IPS DF 6.9 (cell line): ENCODE measurements at places on chromosomes 11 and 22.

DNA sequence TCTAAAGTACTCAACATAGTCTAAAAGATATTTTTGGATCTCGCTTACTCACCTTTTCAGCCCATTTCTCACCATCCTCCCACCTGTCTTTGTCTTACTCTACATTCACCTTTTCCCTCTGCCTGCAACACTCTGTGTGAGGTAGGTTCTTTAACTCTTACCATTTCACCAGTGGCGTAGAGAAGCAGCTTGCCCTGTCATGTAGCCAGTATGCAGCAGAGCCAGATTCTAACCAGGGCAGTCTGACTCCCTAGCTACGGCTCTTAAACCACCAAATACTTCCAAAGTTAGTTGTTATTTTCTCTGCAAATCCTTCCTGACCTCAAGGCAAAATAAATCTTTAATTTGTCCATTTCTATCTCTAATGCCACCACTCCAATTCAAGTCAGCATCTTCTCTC, 7.5 kb downstream of the ALG8 start:
- no peaks in the 10 kb centered on the region for H3K27me3 ChIP-seq
- no peak overlapping the region for H3K27ac ChIP-seq
- DNase-seq: no peak
- no peaks in the 10 kb centered on the region; the same call in 1 of the 2 replicates for H3K4me1 ChIP-seq
- no peak overlapping the region for H3K4me3 ChIP-seq

DNA sequence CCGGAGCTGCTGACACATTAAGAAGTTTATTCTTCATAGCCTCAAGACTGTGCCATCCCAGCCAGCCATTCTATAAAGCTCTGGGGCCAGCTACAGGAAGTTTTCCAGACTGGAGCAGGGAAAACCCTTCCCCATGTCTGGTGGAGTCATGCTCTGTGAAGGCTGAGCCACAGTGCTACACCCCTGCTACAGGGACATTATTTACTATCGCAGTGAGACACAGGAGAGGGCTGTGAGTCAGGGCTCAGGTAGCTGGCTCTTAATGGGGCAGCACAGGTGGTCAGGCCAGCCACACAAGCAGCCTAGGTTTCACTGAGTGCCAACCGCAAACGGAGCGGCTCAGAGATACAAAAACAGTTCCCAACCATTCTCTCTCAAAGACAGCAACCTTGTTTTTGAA, 12.1 kb downstream of the HPS4 start:
- H3K27ac ChIP-seq: no peak overlapping the region
- H3K36me3 ChIP-seq: peaks cover 18% of the 10 kb centered on the region; the same call in 1 of the 2 replicates
- no peak for DNase-seq
- H3K4me1 ChIP-seq: no peaks in the 10 kb centered on the region

GRCh38 chr22:21639359-21639758, 2.7 kb upstream of the SDF2L1 start:
- H3K36me3 ChIP-seq: 0 out of 2 replicates have a peak, but pooled peaks cover 3% of the 10 kb centered on the region
- no peak overlapping the region for H3K27ac ChIP-seq
- H3K27me3 ChIP-seq: no peaks in the 10 kb centered on the region

- H3K36me3 ChIP-seq: no peaks in the 10 kb centered on the region
- no peak overlapping the region for H3K27ac ChIP-seq
- H3K4me3 ChIP-seq: no peak overlapping the region
- no peak for DNase-seq
- no peaks in the 10 kb centered on the region for H3K27me3 ChIP-seq
- no peaks in the 10 kb centered on the region for H3K4me1 ChIP-seq
Observed at GRCh38 chr11:36407356-36407755, 102.7 kb downstream of the TRAF6 start.

GRCh38 chr11:96448225-96448624, 58.4 kb downstream of the JRKL start:
- H3K36me3 ChIP-seq: no peaks in the 10 kb centered on the region
- H3K4me1 ChIP-seq: no peaks in the 10 kb centered on the region
- DNase-seq: no peak
- H3K4me3 ChIP-seq: no peak overlapping the region
- H3K27ac ChIP-seq: no peak overlapping the region

DNA sequence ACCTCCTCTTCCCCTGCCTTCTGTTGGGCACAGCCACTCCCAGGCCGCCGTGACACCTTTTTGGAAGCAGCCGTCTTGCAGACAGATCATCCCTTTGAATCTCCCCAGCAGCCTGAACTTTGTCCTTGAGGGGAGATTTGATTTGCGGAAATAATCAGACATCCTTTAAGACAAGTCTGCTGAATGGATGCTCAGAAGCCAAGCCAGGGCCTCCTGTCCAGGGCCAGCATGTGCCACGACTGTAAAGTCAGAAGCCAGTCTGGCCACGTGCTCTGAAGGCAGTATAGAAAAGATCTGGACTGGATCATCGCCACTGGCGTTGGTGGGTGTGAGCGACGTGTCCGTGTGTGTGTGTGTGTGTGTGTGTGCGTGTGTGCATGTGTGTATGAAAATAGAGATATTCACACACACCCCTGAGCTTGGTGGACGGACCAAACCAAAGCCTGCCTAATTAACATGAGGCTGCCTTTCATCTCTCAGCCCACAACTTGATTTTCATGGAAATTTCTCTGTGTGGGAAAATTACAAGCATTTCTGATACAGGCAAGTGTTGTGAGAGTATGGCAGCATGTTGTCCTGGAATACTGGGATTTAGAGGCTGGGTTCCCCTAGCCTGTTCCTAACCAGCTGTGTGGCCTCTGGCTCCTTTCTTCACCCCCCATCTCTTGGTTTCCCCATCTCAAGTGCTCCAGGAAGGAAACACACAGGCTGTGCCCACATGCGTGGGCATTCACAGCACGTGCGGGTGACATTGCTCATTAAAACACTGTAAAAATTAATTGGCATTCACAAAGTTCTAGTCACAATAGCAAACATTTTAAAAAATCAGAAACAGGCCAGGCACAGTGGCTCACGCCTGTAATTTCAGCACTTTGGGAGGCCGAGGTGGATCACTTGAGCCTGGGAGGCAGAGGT, 61.8 kb upstream of the WNT7B start:
- peaks cover 2% of the 10 kb centered on the region for H3K4me1 ChIP-seq
- DNase-seq: no peak
- no peak overlapping the region for H3K4me3 ChIP-seq

- H3K4me1 ChIP-seq: peaks cover 17% of the 10 kb centered on the region
- no peak for DNase-seq
- no peaks in the 10 kb centered on the region for H3K27me3 ChIP-seq
Observed at GRCh38 chr22:23531966-23532705, 48.0 kb downstream of the IGLL1 start.

- H3K4me1 ChIP-seq: no peaks in the 10 kb centered on the region
- H3K27me3 ChIP-seq: no peaks in the 10 kb centered on the region
- no peak overlapping the region for H3K4me3 ChIP-seq
- peaks cover 13% of the 10 kb centered on the region; the same call in 1 of the 2 replicates for H3K36me3 ChIP-seq
Observed at GRCh38 chr11:47617417-47617809, 23.2 kb upstream of the C1QTNF4 start.

- H3K4me1 ChIP-seq: no peaks in the 10 kb centered on the region
- H3K27me3 ChIP-seq: no peaks in the 10 kb centered on the region
- no peaks in the 10 kb centered on the region for H3K36me3 ChIP-seq
- H3K27ac ChIP-seq: no peak overlapping the region
Observed at GRCh38 chr11:118996926-118997626, 862 bp upstream of the CENATAC start.

DNA sequence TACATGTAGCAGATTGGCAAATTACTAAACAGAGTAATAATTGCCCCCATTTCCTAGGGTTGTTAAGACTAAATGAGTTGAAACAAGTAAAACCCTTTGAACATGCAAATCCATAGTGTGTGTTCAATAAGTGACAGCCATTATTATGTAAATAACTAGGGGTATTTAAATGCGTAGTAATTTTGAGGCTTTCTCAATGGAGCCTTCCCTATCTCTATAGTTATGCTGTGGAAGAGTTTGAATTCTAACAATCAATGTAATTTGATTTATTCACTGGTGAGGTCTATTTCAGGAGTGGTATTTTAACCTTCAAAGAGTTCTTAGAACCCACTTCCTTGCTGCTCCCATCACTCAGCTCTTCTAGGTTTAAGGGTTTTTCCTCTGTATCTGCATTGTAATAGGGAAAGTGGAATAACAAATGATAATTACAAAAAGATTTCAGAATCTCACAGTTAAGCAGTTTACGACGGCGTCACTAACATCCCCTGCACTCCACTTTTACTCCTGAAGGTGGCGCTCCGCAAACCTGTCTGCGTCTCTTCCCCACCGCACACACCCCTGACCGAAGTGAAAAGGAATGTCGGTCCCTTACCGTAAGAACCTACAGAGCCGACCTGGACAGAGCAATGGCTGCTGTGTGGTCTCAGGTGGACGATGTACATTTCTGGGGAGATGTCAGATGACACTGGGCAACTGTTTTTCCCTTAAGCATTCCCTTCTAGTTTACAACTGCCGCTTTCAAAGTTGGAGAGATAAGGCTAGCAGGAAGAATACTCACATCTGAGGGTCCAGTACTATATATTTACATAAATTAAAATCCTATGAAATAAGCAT, 80.8 kb downstream of the ZC3H12C start:
- H3K27ac ChIP-seq: no peak overlapping the region
- H3K27me3 ChIP-seq: no peaks in the 10 kb centered on the region
- DNase-seq: peak; percentile 88
- no peak overlapping the region for H3K4me3 ChIP-seq
- no peaks in the 10 kb centered on the region for H3K36me3 ChIP-seq

- H3K27me3 ChIP-seq: peaks cover 42% of the 10 kb centered on the region
- H3K4me3 ChIP-seq: no peak overlapping the region
- no peak overlapping the region for H3K27ac ChIP-seq
- H3K36me3 ChIP-seq: no peaks in the 10 kb centered on the region
- H3K4me1 ChIP-seq: peaks cover 12% of the 10 kb centered on the region
Observed at GRCh38 chr11:116577956-116578355, 194.8 kb downstream of the BUD13 start.

DNA sequence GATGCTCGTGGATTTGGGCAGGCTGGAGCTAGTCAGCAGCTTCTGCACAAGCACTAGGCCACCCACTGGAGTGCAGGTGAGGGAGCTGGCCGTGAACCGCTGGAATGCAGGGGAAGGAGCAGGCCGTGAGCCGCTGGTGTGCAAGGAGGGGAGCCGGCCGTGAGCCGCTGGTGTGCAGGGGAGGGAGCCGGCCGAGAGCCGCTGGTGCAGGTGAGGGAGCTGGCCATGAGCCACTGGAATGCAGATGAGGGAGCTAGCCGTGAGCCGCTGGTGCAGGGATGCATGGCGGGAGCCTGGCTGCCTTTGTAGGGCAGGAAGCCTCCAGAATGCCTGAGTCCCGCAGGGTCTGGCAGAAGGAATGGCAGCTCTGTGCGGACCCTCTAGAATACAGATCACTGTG, 4220.0 kb upstream of the OR11H1 start:
- no peaks in the 10 kb centered on the region for H3K36me3 ChIP-seq
- no peak overlapping the region for H3K4me3 ChIP-seq
- H3K4me1 ChIP-seq: no peaks in the 10 kb centered on the region

- H3K4me1 ChIP-seq: no peaks in the 10 kb centered on the region
- no peaks in the 10 kb centered on the region for H3K36me3 ChIP-seq
- DNase-seq: no peak
- no peaks in the 10 kb centered on the region for H3K27me3 ChIP-seq
- no peak overlapping the region for H3K4me3 ChIP-seq
- H3K27ac ChIP-seq: no peak overlapping the region
Observed at GRCh38 chr11:41921746-41922390, 462.4 kb upstream of the LRRC4C start.

DNA sequence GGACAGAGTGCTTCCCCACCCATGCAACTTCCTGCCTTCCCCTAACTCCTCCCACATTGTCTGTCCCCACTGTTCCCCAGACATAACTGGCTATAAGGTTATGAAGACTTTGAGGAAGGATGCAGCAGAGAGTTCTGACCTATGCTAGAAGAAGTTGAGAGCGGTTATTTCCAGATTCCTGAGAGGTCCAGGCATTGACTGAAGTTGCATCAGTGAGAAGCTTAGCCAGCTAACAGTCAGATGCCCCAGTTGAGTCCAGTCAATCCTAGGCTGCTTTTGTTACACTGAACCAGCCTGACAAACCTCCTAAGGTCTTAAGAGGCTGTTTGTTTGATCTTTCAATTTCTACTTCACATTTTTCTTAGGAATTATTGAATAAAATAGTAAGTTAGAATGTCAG, 937.9 kb upstream of the CCDC90B start:
- no peak overlapping the region for H3K27ac ChIP-seq
- H3K4me1 ChIP-seq: no peaks in the 10 kb centered on the region
- no peaks in the 10 kb centered on the region for H3K36me3 ChIP-seq
- H3K4me3 ChIP-seq: no peak overlapping the region
- no peaks in the 10 kb centered on the region for H3K27me3 ChIP-seq

GRCh38 chr11:85976525-85976924, 92.4 kb downstream of the PICALM start:
- no peaks in the 10 kb centered on the region for H3K4me1 ChIP-seq
- no peak overlapping the region for H3K27ac ChIP-seq

DNA sequence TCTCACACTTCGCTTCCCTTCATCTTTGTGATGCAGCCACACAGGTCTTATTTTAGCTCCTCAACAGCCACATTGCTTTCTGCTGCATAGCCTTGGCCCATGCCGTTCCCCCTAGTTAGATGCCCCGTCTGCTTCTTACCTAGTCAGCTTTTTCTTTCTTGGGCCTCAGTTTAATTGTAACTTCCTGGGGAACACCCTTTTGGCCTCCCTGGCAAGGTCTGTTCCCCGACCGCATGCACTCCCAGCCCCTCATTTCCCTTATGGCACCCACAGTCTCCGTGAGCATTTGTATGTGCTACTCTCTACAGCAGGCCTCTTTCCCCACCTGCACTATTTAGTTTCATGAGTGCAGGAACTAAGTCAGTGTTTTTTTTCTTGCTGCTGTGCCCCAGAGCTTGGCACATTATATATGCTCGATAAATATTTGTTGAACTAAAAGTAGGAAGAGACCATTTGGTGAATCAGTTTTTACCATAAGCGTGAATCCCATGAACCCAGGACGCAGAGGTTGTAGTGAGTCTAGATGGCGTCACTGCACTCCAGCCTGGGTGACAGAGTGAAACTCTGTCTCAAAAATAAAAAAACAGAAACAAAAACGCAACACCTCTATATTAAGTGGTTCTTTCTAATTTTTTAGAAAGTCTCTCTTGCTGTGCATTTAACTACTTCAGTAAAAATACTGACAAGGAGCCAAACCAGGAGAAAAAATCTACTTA, 38.5 kb downstream of the TNRC6B start:
- H3K4me1 ChIP-seq: peaks cover 14% of the 10 kb centered on the region
- no peak overlapping the region for H3K27ac ChIP-seq
- no peak overlapping the region for H3K4me3 ChIP-seq

GRCh38 chr11:122617926-122618325, 37.6 kb upstream of the UBASH3B start:
- no peaks in the 10 kb centered on the region for H3K4me1 ChIP-seq
- H3K4me3 ChIP-seq: no peak overlapping the region
- DNase-seq: no peak
- no peaks in the 10 kb centered on the region for H3K36me3 ChIP-seq
- no peak overlapping the region for H3K27ac ChIP-seq

- no peak overlapping the region for H3K4me3 ChIP-seq
- H3K36me3 ChIP-seq: peaks cover 51% of the 10 kb centered on the region
- no peaks in the 10 kb centered on the region for H3K4me1 ChIP-seq
- H3K27ac ChIP-seq: no peak overlapping the region
- no peaks in the 10 kb centered on the region for H3K27me3 ChIP-seq
Observed at GRCh38 chr11:66559142-66559865, 9.1 kb downstream of the CTSF start.

DNA sequence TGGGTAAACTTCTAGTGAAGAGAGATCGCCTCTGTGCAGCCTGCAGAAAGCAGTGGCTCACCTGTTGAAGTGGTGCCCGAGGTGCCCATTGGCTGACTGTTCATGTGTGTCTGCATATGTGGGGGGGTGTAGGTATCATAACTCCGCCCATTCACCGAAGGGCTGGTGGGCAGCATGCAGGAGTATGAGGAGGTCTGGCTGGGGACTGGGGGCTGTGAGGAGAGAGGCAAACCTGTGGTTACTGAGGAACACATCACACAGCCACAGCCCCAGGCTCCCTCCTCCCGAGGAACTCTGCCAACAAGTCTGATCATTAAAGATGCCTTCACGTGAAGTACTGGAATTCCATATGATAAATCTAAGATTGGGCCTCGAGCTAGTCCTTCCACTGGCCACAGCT, 20.5 kb downstream of the PAX6 start:
- peaks cover 2% of the 10 kb centered on the region for H3K27me3 ChIP-seq
- no peak for DNase-seq
- H3K36me3 ChIP-seq: no peaks in the 10 kb centered on the region
- H3K4me3 ChIP-seq: no peak overlapping the region; the same call in 1 of the 2 replicates
